NCI-H2171 treated with DMSO at 0.1 percent for 48 hours (cell line): ENCODE measurements at places on chromosomes 6 and 20.

DNA sequence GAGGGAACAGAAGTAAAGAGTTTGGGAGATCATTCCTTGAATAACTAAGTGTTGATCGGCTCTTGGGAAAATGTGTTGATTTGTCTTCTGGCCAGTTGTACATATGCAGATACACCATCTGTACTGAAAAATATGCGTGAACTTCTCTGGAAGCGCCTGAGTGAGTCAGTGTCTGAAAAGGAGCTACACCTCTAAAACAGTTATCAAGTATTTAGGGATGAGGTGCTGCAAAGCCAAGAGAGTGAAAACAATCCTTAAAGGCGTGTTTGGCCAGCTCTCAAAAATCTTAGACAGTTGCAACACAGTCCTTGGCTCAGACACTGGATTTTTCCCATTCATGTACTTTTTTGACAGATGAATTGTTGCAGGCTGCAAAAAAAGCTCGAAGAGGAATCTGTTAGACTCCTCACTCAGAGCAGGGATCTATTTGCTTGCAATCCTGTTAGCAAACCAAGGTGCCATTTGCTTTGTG lies 61.3 kb downstream of the BMP6 start:
- DNase-seq, result no peak

DNA sequence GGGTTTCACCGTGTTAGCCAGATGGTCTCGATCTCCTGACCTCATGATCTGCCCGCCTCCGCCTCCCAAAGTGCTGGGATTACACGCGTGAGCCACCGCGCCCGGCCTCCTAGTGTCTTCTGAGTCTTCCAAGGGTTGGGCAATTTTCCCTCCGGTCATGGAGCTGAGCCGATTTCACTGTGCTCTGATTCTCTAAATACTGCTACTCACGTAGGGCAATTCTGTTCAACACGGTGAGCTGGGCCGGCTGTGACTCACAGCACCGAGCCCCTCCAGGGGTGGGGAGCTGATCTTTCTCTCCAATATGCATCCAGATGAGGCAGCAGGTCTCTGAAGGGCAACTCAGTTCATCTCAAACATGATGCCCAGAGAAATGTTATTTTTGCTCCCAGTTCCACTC lies 71.6 kb upstream of the CD93 start:
- no peak for DNase-seq

DNA sequence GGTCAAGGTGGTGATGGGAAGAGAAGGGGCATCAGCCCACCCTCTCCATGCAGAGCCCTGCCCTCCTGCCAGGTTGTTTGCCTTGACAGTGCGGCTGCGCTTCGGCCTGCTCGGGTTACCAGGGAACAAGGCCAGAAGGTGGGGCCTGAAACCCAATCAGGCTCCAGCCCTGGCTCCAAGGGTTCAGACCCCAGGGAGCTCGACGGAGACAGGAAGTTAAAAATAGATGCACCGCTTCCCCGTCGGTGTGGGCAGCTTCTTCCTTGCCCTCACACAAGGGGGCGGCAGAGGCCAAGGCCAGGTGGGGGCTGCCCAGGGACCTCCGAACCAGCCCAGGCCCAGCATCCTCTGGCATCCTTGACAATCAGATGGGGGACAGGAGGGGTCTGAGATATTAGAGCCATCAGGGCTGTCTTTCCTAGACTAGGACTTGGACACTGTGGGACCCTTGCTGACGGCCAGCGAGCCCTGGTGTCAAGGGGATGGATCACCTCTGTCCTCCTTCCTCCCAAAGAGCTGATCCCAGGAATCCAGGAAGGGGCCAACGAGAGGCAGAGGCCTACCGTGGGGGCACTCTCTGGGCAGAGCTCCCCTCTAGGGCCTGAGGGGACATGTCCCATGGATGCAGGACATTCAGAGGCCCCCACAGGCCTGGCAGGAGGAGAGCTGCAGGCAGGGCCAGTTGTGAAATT lies 65.2 kb downstream of the RIPOR3 start:
- DNase-seq, result peak; percentile 92

DNA sequence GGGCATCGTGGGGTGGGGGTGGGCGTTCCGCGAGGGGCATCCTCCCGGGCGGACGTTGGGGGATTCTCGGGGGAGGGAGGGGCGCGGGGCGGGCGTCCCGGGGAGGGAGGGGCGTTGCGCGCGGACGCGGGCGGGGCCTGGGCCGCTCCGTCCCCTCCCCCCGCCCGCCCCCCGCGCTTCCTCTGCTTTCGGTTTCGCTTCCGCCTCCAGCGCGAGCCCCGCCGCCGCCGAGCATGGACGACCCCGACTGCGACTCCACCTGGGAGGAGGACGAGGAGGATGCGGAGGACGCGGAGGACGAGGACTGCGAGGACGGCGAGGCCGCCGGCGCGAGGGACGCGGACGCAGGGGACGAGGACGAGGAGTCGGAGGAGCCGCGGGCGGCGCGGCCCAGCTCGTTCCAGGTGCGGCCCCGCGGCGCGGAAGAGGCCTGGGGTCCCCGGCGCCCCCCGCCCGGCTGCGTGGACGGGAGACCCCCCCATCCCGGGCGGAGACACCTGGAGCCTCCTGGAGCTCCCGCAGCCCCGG lies at the start of gene OGFR:
Gene OGFR (plus strand): TSS at position 209 of the 528 bp plus-strand sequence. CDS start 25 bp downstream, at position 234.
- peak; percentile 46 for DNase-seq

DNA sequence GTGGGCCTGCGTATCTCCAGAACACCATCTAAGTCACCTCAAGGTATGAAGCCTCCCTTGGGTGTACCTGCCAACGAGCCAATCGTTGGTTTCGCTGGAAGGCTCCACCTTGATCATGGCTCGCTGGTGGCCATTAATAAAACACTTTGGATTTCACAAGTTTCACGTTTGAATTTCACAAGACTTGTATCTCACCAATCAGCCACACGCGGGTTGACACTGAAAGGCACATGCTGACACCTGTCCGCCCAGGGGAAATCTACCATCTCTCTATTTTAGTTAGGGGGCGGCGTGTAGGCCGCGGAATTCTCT lies 586 bp upstream of the HMGA1 start:
- peak; percentile 35 for DNase-seq

DNA sequence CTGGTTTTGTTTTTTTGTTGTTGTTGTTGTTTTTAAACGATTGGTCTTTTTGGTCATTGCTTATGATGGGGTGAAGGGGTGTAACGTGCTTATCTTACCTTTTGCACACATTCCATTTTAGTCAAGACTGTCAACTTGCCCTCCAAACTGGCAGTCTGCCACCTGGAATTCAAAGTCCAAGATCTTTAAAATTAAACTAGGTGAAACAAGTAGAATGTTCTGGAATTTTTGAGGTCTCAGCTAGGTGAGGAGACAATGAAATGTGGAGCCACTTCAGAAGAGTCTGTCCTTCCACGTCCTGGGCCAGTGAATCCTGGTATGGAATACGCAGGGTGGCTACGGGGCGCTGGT lies 344.6 kb downstream of the ZFAND3 start:
- no peak for DNase-seq

GRCh38 chr20:53032478-53032932 lies 60.3 kb downstream of the TSHZ2 start:
- DNase-seq, result no peak

DNA sequence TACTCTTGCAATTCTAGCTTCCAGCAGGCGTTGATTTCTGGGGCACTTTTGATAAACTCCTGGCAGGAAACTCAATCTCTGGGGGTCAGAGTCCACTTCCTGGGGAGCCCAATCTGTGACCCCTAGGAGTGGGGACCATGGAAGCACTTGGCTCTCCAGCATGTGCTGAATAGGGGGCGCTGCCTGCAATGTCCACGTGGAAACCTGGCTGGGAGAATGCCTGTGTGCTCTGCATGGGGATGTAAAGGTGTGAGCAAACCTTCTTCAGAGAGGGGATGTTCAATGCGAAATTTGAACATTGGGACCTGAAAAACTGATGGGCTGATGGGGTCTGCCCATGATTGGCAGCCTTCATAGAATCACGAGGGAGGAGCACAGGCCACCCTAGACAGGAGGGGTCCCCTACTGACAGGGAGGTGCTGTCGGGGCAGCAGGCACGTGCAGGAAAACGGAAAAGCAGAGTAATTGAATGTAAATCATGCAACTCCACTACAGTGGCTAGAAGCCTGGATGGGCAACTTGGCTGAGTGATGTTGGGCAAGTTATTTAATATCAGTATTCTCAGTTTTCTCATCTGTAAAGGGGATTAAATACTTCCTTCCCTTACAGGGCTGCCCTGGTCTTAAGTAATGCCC lies 47.8 kb downstream of the CEP43 start:
- DNase-seq, result no peak

- DNase-seq, result no peak
Measured at GRCh38 chr20:51077686-51078060, 54.8 kb upstream of the KCNG1 start.

DNA sequence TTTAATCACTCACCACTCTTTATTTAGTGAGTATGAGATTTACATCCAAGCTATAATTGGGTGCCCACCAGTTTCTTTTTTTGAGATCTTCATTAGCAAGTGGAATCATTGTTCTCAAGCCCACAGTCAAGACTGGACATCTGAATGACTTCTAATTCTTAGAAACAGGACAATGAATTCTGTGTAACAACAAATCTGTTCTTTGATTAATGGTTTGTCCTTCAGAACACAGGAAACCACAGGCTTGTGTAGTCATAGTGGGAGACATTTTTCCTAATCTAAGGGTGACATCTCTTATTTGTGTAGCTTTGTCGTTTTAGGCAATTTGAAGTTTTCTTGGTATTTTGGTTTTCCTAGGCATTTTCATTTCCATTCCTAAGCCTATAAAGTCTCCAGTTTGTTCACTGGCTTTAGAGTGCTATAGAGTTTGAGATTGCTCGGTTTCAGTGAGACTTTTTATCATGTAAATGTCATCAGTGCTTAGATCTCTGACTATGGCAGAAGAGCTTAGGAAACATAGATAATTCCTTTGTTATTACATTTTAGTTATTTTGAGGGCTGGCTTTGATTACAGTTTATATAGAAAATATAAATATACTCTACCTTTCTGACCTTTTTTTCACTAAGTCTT lies 903.9 kb upstream of the MAP3K7 start:
- no peak for DNase-seq

- DNase-seq, result no peak
Measured at GRCh38 chr6:131103901-131104300, 31.4 kb upstream of the AKAP7 start.

DNA sequence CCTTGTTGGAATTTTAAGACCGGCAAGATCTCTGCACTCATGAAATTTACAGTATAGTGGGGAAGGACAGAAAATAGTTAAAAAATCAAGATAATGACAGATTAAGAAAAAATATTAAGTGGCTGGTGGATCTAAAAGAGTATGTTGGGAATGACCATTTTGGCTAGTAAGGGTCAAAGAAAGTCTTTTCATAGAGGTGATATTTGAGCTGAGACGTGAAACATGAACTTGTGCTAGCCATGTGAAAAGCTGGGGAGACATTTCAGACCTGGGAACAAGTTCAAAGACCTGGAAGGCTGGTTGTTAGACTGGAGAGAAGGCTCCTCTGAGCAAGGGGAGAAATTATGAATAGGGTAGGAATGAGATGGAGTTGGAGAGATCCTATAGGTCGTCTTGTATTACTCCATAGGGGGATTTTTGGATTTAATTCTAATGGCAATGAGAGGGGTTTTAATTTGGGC lies 4.7 kb downstream of the BICRAL start:
- DNase-seq, result no peak

- no peak for DNase-seq
Measured at GRCh38 chr6:14466278-14466677, 348.7 kb downstream of the CD83 start.

GRCh38 chr6:53627391-53628218 lies 38.0 kb downstream of the KLHL31 start:
- DNase-seq, result peak; percentile 15

DNA sequence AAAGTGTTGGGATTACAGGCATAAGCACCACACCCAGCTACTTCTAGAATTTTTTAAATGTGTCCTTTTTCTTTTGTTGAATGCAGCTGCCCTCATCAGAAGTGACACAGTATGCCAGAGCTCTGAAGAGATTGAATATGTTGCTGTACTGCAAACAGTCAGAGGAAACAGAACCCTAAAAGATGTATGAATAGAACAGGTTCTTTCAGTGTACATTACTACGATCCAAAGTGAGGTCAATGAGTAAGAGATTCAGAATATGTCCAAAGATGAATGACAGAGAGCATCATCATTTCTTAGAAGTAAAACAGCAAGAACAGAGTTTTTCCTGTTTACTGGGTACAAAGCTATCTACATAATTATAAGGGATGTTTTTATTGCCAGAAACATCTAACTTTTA lies 268.5 kb downstream of the NRN1 start:
- DNase-seq, result no peak

DNA sequence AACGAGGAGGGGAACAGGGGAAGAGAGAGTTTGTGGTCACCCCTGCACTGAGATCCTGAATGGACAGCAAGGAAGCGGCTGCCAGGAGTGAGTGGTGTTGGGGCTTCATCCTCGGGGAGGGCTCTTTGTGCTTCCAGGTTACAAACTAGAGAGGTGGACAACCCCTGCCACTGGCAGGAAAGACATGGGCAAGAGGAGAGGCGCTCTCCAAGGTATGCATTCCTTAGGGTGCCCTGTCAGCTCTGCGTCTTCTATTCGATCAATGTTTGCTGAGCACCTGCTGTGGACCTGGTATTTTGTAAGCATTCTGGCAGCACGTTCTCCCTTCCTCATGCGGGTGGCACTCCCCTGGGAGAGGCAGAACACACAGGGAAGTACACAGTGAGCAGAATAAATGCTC lies 93.6 kb downstream of the CDH4 start:
- DNase-seq, result no peak

DNA sequence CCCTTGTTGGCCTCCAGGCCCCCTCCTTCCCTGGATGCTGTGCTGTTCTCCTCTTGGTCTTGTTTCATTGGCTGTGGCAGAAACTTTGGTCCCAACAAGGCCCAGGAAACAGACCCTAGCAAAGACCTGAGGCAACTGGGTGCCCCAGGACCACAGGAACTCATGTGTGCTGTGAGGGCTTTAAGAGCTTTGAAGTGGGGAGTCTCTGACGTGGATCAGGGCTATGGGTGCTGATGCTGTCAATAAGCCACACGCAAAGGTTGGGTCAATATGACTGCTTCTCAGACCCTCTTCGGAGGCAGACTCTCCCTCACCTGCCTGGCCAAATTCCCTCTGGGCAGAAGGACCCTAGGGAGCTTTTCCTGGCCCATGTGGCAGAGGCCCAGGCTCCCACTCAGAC lies 91.5 kb upstream of the MLN start:
- DNase-seq, result no peak

GRCh38 chr6:47358440-47359225 lies 48.9 kb upstream of the TNFRSF21 start:
- no peak for DNase-seq

GRCh38 chr6:8940356-8940755 lies 505.0 kb upstream of the SLC35B3 start:
- no peak for DNase-seq
